DMS53 (cell line): ENCODE measurements at places on chromosomes 6 and 20.

DNA sequence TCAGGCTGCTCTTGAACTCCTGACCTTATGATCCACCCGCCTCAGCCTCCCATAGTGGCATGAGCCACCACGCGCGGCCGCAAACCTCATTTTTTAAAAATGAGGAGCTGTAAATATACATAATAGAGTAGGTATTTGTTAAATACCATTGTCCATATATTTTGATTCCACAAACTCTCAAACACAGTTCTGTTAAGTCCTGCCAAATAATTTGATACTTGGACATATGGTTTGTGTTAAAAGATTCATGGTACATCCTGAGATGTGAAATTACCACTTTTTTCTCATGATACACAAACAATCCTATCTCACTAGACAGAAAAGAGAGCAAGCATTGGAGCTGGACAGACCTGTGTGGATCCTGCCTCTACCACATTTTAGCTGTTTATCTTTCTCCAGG lies 334.1 kb upstream of the KCNQ5 start:
- DNase-seq: no peak

GRCh38 chr6:134376785-134377184 lies 58.9 kb upstream of the SGK1 start:
- no peak for DNase-seq

GRCh38 chr20:24862606-24863005 lies 86.5 kb upstream of the CST7 start:
- DNase-seq: no peak

GRCh38 chr6:106252687-106253086 lies 72.9 kb downstream of the ATG5 start:
- DNase-seq: no peak

DNA sequence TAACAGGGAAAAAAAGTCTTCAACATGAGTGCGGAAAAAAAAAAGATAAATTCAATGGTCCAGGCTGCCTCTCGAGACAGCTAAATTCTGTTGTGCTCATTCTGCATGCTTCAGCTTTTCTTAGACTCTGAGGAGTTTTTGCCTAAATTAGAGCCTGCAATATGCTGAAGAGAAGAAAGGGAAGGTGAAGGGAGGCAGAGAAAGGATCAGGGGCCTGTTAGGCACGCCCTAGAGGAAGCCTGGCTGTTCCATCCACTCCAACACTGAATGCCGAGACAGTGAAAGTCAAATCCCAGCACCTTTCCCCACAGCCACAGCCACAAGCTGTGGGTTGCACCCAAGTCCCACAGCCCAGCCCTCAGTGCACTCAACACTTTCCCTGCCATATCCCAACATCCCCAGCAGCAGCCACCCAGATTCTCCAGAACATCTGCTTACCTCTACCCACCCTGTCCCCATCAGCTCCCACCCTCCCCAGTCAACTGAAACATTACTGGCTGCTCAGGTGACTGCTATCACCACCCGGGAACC lies 37.3 kb downstream of the PREX1 start:
- DNase-seq: no peak

DNA sequence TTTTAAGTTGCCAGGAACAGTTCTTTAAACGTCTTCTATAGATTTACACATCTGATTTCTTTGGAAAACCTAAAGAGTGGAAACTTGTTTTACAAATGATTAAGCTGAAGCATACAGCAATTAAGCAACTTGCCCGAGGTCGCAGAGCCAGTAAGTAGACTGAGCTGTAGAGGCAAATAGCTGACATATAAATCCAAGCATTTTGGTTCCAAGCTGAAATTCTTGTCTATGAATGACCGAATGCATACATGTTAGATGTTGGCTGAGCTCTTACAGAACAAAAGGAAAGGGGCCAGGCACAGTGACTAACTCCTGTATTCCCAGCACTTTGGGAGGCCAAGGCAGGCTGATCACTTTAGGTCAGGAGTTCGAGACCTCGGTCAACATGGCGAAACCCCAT lies 101.8 kb upstream of the SGK1 start:
- no peak for DNase-seq

DNA sequence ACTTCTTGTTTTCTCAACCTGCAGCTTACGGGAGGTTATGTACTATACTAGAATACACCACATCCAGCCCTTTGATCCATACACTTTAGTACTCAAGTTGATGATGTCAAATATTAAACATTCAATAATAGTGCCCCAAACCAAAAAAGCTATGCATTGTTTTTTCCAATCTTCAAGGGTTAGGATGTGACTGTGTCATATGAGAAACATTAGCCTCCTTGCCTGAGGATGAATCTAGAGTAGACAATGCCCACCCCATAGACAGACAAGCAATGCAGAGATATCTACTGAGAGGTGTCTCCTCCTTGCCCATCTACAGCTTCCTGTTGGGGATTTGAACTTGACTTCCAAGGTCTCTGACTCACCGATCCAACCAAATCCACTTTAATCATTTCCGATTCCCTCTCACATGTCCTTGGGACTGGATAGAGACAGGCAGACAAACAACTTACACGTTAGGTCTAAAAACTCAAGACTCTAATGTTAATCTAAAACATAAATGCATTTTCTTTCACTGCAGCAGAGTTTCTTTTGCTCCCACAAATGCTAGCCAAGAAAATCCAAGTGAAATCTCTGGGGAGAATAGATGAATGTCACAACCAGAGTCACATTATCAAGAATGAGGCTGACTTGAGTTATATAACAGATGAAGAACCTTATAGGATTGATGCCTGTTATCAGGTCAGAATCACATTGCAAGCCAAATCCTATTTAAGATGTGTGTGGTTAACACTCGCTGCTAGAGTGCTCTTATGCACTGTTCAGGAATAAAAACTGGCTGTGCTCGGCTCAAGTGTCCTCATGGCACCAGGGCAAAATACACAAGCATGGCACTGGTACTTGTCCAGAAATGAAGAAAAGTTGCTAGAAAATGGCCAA lies 75.5 kb upstream of the TNFAIP3 start:
- DNase-seq: no peak

GRCh38 chr6:88662653-88663174 lies 300.7 kb downstream of the RNGTT start:
- DNase-seq: no peak

GRCh38 chr20:22312744-22313346 lies 271.5 kb downstream of the FOXA2 start:
- DNase-seq: peak; percentile 70

DNA sequence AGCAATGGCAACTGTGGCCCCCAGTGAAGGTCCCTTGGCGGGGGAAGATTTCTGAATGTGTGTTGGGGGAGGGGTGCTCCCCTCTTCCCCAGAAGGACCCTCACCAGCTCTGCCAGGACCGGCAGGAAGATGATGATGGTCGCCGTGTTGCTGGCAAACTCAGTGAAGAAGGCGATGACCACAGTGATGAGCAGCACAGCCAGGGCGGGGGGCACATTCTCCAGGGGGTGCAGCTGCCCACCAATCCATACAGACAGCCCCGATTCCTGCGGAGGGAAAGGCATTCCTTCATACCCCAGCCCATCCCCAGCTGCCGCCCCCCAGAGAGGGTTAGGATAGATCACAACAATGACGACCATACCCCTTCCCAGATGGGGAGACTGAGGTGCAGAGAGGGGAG lies 15.7 kb upstream of the OCSTAMP start:
- DNase-seq: no peak

GRCh38 chr6:160595838-160596832 lies 67.9 kb downstream of the LPA start:
- DNase-seq: no peak

DNA sequence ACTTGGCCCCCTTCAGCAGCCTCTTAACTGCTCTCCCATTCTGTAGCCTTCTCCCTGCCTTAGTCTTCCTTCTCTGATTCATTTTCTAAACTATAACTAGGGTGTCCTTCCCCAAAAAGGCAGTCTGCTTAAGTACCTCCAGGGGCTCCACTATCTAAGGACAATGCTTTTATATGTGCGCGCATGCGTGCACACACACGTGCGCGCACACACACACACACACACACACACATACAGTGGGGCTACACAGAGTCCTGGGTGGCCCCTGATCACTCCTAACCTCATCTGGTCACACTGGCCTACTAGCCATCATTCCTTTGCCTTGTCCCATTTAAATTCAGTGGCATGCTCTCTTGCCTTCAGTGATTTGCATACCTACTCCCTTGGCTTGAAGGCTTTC lies 654.3 kb upstream of the CHD6 start:
- DNase-seq: no peak

- DNase-seq: peak; percentile 83
These were observed 215.0 kb upstream of the PLCB4 start for GRCh38 chr20:8853805-8854338.

DNA sequence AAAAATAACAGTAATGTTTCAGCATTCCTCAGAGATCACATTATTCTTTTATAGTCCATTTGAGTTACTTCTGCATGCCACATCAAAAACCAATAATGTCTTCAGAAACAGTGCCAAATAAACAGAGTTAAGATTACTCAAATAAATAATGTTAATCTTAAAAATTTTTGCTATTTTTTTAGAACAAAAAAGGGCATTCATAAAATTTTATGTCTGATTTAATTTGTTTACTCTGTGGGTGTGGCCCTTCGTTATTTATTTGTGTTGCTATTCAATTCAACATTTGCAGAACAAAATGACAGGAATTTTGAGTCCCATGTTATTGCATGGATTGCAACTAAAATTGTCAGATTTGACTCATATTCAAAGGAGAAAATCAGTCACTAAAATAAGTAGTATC lies 18.7 kb upstream of the TBC1D32 start:
- DNase-seq: no peak

DNA sequence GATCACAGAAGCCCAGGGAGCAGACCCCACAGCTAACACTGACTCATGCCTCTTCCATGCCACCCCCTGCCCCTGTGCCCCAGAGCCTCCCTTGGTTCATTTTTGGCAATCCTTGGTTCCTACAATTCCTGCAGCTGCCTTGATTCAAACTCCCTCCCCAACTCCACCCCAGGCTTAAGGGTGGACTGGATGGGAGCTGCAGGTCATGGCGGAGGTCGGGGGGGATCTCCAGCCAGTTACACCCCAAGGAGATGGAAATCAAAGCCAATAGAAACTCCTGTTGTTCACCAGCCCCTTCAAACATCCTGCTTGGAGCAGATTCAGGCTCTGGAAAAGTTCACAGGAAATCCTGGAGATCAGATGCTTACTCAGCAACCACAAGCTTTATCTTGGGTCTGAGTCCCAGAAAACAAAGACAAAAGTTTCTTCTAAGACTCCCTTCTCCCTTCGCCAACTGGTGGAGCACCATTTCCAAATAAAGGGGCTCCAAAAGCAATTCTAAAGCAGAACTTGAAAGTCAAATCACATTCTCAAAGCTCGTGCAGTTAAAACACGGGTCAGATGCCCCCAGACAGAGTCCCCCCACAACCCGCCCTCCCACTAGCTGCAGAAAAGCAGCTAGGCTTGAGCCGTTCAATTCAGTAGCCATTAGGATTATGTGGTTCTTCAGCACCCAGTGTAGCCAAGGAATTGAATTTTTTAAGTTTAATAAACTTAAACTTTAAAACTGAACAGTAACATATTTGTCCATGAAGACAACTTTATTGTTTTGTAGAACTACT lies 149.5 kb downstream of the ANKRD60 start:
- DNase-seq: no peak

GRCh38 chr6:127119102-127120022 lies 891 bp downstream of the RSPO3 start:
- peak; percentile 60 for DNase-seq

- no peak for DNase-seq
These were observed 52.0 kb downstream of the USP49 start for GRCh38 chr6:41843178-41843577.

DNA sequence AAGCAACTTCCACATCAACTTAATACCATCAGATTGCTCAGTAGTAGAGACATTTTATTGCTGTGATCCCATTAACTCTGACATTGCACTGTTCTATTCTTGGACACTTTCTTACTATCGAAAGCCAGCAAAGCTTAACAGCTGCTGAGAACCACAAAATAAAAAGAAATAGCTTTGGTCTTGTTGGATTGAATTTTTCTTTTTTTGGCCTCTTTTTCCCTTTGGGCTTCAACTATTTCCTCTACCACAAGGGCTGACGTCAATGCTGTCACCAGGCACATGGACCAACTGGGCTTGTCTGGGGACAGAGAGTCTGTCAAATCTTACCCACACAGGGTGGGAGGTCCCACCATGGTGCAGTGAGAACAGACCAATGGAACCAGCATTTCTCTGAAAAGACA lies 63.4 kb upstream of the ENPP5 start:
- no peak for DNase-seq

GRCh38 chr6:98787961-98788360 lies 46.4 kb upstream of the POU3F2 start:
- no peak for DNase-seq

- peak; percentile 21 for DNase-seq
These were observed 107.4 kb downstream of the SCML4 start for GRCh38 chr6:107716688-107717089.
